ENCODE measurements at places on chromosomes 2 and 18. TPM values are rescaled to one million over a fixed set of nuclear protein-coding genes. Genes with fewer than 3 reads are reported as not detected.
A peak's percentile ranks its signal among the peaks of the same experiment; 100 is the strongest.

GRCh38 chr2:223049356-223049755 lies 2.6 kb upstream of the KCNE4 start:
- no peak for DNase-seq

GRCh38 chr2:85308896-85309555 lies 18.8 kb downstream of the TGOLN2 start:
- DNase-seq: peak; percentile 82

GRCh38 chr2:174682007-174682577 lies 82.2 kb downstream of the CHRNA1 start:
- peak; percentile 47 for DNase-seq

- DNase-seq: no peak
These were observed 21.1 kb upstream of the PLEK start for GRCh38 chr2:68344031-68344430.

DNA sequence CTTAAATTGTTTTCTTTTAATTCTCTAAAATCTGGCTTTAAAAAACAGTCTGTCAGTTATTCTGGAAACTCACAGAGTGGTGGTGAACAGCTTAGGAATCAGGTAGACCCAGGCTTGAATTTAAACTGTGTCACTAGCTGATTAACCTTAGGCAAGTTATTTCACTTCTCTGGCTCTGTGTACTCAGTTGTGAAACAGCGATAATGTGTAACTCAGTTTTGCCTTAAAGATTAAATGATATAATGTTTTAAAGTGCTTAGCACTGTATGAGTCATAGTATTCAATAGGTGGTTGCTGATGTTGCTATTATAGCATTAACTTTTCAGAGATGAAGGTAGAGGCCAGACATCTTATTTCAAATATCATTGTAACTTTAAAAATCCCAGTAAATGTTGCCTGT lies 40.7 kb downstream of the PKP4 start:
- no peak for DNase-seq

GRCh38 chr2:97919858-97920257 lies 75.9 kb downstream of the TMEM131 start:
- DNase-seq: no peak

GRCh38 chr2:234331566-234331965 lies 165.3 kb downstream of the ARL4C start:
- no peak for DNase-seq

- no peak for DNase-seq
These were observed 401.3 kb downstream of the PID1 start for GRCh38 chr2:228869636-228870264.

GRCh38 chr2:59184276-59185020 lies 943.3 kb upstream of the FANCL start:
- no peak for DNase-seq

DNA sequence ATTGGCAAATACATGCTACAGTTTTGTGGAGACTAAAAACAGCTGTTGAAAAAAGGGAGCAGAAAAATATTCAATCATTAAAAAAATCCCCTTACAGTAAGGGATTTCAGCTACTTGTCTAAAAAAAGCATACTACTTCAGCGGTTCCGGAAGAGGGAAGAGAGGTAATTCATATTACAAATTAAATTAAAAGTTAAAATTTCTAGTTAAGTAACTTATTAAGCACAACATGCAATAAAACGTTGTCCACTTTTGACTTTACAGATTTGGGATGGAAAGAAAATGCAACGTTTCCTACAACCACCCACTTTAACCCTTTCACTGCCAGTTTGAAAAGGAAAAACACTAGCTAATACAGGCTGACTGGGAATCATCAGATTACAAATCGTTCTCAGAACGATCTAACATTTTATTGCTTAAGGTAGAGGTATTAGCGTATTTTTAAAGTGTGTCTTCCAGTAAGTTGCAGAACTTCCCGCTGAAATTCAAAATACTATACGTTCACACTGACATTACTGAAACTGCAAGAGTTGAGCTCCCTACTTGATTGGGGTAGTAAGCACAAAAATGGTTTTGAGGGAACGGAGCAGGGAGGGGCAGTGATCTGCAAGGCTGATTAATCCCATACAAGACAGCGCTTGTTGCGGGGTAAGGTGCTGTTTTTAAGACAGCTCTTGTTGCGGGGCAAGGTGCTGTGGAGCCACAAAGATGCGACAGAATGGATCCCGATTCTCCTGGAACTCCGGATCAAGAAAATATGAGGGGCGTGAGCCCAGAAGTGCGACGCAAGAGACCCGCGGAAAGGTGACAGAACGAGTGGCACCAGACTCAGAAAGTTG lies 743 bp downstream of the HADHA start:
- DNase-seq: no peak

- no peak for DNase-seq
These were observed 272.7 kb upstream of the FSHR start for GRCh38 chr2:49426996-49427395.

- no peak for DNase-seq
These were observed 2.8 kb downstream of the HNMT start for GRCh38 chr2:137967042-137967441.

DNA sequence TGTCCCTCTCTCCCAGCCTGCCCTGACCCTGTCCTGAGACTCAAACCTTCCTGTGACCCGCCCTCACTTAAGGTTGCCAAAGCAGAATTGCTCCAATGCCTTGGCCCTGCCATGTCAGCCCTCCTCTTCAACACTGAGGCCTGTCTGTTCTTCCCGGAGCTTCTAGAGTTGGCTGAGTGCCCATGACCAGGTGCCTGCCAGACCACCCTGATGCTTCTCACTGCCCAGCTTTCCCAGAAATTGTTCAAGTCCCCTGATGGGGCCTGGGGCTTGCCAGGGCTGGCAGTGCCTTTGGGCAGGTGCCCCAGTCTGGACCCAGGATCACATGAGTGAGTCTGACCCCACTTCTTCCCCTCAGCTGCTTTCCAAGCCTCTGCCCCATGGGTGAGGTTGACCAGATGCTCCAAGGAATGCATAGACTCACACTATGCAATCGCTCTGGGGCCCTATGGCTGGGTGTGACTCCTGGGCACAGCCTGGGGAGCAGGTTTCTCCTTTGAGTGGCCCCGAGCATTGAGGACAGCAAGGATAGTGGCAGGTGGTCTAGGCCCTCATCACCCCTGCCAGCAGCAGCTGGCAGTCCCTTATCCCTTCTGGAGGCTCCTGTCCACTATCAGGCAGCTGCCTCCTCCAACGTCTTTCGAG lies 3.1 kb upstream of the INPP5D start:
- DNase-seq: no peak

DNA sequence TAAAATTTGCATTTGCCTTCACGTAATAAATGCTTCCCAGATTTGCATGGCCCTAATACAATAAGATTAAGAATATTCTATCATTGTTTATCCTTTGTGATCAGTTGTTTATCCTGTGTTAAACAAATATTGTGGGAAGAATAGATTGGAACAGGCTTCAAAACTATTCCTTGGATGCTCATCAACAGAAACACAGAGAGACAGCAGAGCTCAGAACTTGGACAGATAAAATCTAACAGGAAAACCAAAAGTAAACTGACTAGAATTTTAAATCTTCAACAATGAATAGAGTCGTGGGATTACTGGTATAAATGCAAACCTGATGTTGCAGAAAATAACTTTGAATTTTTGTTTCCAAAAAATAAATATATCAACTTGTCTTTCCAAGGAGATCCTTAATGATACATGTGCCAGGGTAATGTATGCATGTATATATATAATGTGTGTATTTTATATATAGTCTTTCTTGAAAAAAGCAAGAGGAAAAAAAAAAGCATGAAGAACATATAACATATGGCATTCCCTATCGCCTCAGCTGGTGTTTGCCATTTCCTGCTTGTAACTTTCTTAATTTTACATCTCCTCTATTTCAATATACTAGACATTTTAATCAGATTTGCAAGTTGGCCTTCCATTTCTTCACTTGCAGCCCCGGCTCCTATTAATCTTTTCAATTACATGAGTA lies 59.9 kb upstream of the TANK start:
- no peak for DNase-seq

DNA sequence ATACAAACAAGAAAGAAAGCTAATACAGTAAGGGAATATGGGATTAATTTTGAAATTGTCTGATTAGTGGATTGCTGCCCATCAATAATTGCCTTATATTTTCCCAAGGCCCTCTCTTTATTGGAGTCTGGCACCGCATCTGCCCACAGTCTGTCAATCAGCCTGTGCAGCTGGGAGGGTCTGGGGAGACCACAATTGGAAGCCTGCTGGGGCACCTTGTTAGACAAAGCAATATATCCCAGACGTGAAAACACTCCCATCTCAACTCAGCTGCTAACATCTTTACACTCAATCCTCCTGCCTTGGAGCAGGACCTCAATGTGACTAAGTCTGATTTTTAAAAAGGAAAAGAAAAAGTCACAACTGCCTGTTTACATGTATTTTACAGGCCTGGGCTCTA lies 258.6 kb downstream of the SRBD1 start:
- DNase-seq: no peak

DNA sequence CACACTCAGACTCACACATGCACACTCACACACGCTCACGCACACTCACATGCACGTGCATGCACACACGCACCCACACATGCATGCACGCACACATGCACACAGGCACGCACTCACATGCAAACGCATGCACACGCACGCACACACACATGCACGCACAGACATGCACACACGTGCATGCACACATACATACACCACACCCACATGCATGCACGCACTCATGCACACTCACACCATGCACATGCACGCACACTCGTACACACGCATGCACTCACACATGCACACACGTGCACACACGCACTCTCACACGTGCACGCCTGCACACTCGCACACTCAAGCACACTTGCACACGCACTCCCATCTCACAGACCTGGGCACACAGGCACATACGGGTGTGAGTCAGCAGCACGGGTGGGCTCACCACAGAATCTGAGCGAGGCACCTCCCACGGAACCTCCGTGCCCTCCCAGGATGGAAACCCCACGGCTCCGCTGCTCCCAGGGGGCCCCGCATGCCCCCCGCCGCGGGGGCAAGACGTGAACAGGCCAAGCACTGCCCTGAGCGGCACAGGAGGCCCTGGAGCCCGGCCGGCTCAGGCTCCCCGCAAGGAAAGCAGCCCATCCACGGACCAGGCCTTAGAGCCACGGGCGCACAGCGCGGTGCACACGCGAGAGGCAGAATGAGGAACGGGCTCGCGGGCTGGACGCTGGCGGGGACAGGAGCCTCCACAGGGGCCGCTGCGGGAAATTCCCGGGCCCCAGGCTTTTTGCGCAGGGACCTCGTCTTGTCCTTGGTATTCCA lies 8.4 kb upstream of the KCNG2 start:
- DNase-seq: no peak

DNA sequence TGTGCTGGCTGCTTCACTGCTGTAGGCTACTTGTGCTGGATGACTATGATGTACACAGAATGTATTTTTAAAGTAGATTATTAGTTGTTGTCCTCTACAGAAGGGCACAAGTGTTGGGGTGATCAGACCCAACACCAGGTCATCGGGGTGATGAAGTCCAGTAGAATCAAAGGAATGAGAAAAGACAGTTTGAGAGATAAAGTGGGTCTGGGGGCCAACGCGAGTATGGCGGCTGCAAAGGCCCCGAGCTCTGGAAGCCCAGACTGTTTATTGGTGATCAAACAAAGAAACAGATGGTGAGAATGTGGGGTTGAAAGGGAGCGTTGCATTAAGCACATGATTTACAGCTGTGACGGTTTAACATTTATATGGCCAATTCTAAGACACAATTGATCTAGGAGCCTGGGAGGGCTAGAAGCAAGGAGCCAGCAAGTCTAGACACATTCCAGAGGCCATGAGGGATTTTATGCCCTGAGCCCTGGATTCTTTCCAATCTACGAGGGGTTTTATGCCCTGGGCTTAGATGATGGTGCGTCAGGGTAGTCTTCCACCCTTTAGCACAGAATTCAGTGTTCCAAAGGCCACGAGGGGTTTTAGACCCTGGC lies 153.5 kb downstream of the AGPS start:
- no peak for DNase-seq

GRCh38 chr18:9808295-9809241 lies 77.2 kb upstream of the TXNDC2 start:
- DNase-seq: no peak

DNA sequence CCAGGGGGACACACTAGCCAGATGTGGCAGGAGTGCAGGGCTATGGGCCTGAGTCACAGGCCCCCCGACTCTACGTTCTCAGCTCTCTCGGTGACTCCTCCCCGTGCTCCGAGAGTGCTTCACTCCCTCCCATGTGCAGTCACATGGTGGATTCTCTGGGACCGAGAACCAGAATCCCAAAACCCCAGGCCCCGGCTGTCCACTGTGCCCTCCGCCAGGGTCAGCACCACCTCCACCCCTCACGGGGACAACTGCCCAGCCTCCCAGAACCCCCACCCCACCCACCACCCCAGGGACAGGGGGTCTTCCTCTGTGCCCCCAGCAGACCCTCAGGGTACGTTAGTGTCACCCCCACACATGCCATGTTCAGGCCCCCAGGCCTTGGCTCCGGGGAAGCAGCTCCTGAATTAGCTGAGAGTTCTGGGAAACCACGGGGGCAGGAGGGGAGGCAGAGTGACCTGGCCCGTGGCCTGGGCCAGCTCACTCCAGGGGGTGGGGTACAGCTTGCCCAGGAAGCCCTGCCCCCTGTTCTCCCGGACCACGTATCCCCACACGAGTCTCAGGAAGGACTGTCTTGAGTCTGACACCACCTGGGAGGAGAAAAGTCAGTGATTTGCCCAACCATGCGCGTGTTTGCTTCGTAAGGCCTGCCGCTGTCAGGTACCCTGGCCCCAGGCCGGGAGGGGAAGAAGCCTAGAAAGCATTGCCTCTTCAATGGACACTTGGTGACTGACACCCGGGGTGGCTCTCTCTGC lies 4.4 kb downstream of the RAMP1 start:
- no peak for DNase-seq

DNA sequence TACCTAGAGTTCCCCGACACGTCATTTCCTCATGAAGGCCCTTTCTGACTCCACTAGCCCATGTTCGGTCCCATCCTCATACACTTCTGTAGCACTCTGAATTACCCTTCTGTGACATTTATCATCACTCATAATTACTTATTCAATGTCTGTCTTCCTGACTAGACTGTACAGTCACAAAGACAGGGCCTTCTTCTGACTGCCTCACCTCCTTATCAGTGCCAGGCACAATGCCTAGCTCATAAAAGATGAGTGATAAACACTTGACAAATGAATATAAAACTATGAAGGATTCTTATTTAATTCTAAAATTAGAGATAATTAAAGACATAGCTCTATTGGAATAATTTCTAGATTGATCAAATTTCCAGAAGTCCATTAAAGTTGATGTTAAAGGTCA lies 1.4 kb upstream of the UBXN4 start:
- no peak for DNase-seq

- DNase-seq: no peak
These were observed 19.1 kb downstream of the FHL2 start for GRCh38 chr2:105379741-105380186.

The CUL3 gene
- total RNA-seq: 39.0 TPM

The NYAP2 gene
- not detected for total RNA-seq

The RAD51AP2 gene
- total RNA-seq: not detected

The CPLX4 gene
- total RNA-seq: not detected

The STAT4 gene
- 1.7 TPM for total RNA-seq

The ARHGAP28 gene
- 0.13 TPM for total RNA-seq

The LRRC30 gene
- not detected for total RNA-seq

Data from right lobe of liver (tissue), 6 donors.